Stimulated activated CD8-positive, alpha-beta memory T cell treated with anti-CD3 and anti-CD28 coated beads, Interleukin-7, amount 100 ng/mL, for 1 hour (primary cell): ENCODE measurements at places on chromosomes 3 and 15.

GRCh38 chr3:156598413-156598812 is 43.5 kb upstream of the SSR3 start:
- DNase-seq: no peak

- DNase-seq: no peak
These were observed 777 bp downstream of the GPR160 start for GRCh38 chr3:170038434-170039110.

DNA sequence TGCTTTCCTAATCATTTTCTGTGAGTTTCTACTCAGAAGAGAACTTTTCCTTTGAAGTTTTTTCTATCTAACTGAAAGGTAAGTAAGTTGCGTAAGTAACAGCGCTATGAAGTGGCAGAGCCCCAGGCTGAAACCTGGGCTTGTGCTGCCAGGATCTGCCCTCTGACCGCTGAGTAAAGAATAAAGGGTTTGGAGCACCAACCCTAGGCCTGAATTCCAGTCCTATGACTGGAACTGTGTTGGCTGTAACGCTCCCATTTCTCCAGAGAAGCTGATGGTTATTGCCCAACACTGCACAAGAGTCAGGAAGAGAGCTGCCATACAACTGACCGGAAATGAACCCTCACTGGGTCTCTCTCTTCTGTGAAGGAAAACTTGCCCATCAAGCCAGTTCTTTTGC is 87.0 kb downstream of the FOXB1 start:
- no peak for DNase-seq

DNA sequence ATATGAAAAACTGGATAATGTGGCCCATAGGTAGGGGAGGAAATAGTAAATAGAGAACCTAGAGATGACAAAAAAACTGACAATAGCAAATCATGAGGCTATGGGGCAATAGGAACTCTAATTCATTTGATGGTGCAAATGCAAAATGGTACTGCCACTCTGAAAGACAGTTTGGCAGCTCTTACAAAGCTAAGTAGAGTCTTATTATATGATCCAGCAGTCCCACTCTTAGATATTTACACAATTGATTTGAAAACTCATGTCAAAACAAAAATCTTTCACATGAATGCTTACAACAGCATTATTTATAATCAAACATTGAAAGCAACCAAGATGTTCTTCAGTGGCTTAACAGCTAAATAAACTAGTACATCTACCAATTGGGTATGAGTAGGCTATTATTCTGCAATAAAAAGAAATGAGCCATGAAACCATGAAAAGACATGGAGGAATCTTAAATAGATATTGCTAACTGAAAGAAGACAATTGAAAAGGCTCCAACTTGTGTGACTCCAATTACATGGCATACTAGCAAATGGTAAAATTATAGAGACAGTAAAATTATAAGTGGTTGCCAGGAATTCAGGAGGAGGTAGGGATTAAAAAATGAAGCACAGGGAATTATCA is 321.8 kb upstream of the STAC start:
- DNase-seq: no peak

- no peak for DNase-seq
These were observed 9.1 kb downstream of the C15orf39 start for GRCh38 chr15:75210811-75211230.

- no peak for DNase-seq
These were observed 30.6 kb downstream of the PTX3 start for GRCh38 chr3:157467200-157467599.

- peak; percentile 1 for DNase-seq
These were observed 29.5 kb upstream of the ZNF710 start for GRCh38 chr15:89971592-89971997.

- DNase-seq: no peak
These were observed 3.0 kb downstream of the BLM start for GRCh38 chr15:90720131-90720530.
